A172 (cell line): ENCODE measurements at places on chromosomes 16 and 17. TPM values are rescaled to one million over a fixed set of nuclear protein-coding genes. Genes with fewer than 3 reads are reported as not detected.
A peak's percentile ranks its signal among the peaks of the same experiment; 100 is the strongest.

GRCh38 chr17:59397316-59398073 is 66.0 kb downstream of the YPEL2 start:
- no peak for DNase-seq

GRCh38 chr17:2706911-2707510 is 4.6 kb downstream of the CLUH start:
- DNase-seq = no peak

DNA sequence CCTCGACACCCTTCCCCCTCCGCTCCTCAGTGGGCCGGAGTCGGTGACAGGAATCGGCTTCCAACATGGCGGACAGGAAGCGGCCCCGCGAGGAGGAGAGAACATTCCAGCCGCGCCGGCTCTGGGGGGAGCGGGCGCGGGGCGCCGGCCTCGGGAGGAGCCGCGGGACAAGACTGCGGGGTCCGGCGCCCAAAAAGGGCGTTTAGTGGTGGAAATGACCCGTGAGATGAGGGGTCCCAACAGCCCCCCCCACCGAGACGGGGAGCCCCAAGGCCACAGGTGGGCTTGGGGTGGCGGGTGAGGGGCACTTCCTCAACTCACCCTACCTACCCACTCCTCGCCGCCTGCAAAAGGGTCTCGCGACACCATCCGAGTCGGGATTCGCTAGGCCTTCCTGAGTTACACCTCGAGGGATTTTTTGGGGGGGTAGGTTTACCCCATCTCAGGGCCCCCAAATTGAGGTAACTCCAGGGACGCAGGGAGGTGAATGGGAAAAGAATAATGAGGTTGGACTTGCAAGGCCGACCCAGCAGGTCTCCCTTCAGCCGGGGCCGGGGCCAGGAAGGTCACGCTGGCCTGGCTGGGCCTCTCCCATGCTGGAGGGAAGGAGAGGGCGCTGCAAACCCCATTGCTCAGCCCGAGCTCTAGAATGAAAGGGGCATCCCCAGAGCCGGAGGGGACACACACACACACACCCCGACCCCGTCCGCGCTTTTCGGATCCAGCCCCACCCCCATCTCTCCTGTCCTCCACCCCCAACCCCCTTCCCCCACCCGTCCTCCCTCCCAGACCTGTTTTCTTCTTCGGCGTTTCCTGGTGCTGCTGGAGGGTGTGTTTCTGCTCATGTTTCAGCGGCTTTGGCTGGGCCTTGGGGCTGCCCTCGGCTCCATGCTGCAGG is 707 bp downstream of the NUFIP2 start:
- DNase-seq = peak; percentile 47

- DNase-seq = peak; percentile 81
Observed at GRCh38 chr17:19750835-19751234, 2.7 kb upstream of the ALDH3A1 start.

DNA sequence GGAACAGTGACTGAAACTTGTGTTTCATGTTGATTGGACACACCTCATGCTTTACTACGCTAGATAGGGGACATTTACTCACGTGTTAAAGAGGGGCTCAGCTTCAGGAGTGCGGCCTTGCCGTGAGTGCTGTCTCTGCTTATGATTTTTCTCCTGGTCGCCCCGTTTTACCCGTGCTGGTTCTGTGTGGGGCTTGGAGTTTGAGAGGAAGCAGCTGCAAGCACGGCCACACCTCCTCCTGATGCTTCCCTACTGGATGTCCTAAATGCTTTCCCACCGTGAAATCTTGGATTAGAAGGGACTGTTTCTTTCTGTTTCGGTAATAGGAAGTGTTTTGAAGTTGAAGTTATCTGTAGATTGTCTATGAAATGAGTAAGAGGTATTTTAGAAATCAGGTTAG is 54.0 kb upstream of the ZNF750 start:
- DNase-seq = no peak

DNA sequence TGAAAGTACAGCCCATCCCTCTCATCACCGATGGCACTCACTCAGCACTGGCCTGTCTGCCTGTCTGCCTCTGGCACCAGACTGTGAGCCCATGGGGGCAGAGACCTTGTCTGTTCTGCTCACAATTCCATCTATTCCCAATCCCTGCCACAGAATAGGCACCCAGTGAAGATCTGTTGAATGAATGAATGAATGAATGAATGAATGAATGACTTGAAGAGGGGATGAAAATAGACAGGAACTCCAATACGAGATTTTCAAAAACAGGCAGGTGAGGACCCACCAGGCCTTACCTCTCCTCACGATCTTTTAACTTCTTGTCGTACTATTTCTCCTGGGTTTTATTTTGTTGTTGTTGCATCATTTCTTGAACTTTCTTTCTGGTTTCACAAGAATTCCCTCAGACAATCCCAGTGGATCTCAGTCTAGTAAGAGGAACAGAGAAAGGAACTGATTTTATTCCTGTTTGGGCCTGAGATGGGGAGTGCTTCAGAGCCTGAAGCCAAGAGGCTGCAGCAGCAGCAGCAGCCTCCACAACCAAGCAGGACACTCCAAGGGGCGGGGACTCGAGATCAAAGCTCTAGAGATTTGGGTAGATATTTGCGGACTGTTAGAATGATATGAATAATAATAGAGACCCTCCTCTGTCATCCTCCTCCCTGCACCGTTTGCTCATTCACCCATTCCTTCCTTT is 17.7 kb downstream of the KRT9 start:
- DNase-seq = no peak

The GFAP gene
- total RNA-seq = not detected in 2 replicates

- DNase-seq = peak; percentile 90
Observed at GRCh38 chr16:72876221-72876620, 171.7 kb downstream of the ZFHX3 start.

DNA sequence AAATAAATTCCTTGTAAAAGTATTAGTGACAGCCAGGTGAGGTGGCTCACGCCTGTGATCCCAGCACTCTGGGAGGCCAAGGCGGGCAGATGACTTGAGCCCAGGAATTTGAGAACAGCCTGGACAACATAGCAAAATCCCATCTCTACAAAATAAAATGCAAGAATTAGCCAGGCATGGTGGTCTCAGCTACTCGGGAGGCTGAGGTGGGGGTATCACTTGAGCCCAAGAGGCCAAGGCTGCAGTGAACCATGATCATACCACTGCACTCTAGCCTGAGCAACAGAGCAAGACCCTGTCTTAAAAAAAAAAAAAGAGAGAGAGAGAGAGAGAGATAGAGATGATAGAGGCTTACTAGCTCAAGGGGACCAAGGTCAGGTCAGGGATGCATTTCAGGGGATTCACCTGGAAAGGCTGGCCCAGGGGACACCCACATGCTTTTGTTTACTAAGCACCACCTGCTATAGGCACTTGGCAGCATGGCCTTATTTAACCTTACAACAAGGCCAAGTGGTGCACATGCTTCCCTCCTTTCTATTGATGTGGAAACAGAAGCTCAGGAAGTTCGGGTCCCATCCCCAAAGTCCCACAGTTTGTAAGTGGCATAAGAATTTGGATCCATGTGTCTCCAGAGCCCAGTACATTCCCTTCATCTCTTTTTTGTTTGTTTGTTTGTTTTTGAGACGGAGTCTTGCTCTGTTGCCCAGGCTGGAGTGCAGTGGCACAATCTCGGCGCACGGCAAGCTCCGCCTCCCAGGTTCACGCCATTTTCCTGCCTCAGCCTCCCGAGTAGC is 12.4 kb upstream of the SRCIN1 start:
- DNase-seq = no peak

DNA sequence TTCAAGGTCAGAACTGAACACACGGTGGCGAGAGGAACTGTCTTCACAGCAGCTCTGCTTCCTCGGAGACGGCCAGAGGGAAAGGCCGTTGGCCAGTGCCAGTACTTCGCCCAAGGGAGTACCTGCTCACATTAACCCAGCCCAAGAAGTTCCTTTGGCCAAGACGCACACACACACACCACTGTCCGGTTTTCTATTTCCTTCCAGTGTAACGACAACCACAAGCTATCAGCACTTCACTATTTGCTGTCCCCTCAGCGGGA is 744 bp upstream of the GGNBP2 start:
- DNase-seq = no peak

- DNase-seq = no peak
Observed at GRCh38 chr17:39737760-39738567, at the start of gene GRB7. Gene GRB7 (plus strand): TSS chr17:39737938. CDS start chr17:39742302, 4,364 bp downstream.

- peak; percentile 100 for DNase-seq
Observed at GRCh38 chr17:50062293-50063243, 6.7 kb downstream of the ITGA3 start.

- DNase-seq = no peak
Observed at GRCh38 chr16:75462806-75463205, 1.7 kb downstream of the TMEM170A start.

DNA sequence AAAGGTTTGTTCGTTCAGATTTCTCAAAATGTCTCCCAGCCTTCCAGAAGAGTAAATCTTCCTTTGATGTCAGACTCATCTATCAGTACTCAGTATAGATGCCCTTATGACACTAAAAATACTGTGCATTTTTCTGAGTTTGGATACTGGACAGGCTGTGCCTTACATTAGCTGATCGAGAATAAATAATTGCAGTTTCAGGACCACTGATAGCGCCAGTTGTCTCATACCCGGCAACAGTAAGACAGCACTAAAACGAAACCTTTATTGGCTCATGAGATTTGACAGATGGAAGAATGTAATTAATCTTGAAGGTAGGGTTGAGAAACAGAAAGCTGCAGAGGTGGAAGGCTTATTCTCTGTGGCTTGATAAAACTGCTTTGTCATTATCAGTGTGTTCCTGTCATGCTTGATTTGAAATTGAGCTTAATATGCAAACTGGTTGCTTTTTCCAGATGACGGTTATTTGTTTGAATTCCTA is 1.2 kb downstream of the ATP6V0A1 start:
- DNase-seq = peak; percentile 75

GRCh38 chr16:84836234-84836647 is 16.5 kb downstream of the CRISPLD2 start:
- DNase-seq = peak; percentile 98

The PRCD gene
- not detected in 2 replicates for total RNA-seq

The RASL10B gene
- 0.69 and 0.98 TPM in 2 replicates for total RNA-seq

DNA sequence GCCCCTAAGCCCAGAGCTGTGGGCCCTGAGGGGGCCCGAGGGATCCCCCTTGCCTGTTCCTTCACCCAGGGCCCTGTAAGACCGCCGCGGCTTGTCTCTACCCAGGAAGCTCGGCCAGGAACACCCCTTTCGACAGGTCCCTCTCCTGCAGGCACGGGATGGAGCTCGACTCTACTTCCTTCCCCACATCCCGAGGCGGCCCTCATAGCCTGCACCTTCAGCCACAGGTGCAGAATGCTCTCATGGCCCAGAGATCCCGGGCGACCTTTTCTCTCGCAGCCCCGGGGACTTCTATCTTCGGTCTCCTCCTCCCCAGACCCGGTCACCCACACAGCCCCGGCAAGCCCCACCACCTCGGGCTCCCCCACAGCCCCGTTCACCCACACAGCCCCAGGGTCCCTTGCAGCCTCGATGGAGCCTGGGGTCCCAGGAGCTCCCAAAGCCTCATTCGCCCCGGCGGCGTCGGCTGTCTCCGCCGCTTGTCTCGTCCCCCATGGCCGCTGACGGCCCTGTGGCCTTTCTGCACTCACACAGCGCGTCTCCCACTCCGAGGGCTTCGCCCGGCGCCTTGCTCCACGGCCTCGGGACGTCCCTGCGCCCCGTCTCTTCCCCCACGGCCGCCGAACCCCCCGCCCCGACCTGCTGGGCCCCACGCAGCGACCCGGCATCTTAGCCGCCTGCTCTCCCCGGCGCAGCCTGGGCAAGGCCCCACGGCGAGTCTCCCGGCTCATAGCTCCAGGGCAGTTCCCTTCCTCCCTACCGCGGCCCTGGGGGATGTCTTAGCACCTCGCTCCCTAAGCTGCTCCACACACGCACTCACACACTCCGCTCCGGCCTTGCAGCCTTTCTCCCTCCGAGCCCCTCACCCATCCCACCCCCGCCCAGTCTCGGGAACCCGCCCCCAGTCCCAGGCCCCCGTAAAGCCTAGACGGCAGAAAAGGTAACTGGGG is 650 bp downstream of the KIAA0753 start:
- DNase-seq = peak; percentile 21

The HBZ gene
- total RNA-seq = not detected in 2 replicates

GRCh38 chr17:9006175-9006767 is 15.0 kb upstream of the NTN1 start:
- DNase-seq = no peak

DNA sequence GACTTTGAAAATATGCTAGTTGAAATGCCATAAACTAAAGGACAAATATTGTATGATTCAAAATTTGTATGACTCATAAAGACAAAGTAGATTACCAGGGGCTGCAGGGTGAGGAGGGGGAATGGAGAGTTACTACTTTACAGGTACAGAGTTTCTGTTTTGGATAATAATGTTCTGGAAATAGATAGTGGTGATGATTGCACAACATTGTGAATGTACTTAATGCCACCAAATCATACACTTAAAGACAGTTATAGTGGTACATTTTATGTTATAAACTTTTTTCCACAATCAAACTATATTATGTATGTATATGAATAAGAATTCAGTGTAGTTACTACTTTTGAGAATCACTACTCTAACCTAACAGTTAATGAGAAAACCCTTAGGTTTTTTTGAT is 368.1 kb downstream of the ZFHX3 start:
- no peak for DNase-seq

- peak; percentile 93 for DNase-seq
Observed at GRCh38 chr17:39740357-39741111, 2.8 kb downstream of the GRB7 start.

DNA sequence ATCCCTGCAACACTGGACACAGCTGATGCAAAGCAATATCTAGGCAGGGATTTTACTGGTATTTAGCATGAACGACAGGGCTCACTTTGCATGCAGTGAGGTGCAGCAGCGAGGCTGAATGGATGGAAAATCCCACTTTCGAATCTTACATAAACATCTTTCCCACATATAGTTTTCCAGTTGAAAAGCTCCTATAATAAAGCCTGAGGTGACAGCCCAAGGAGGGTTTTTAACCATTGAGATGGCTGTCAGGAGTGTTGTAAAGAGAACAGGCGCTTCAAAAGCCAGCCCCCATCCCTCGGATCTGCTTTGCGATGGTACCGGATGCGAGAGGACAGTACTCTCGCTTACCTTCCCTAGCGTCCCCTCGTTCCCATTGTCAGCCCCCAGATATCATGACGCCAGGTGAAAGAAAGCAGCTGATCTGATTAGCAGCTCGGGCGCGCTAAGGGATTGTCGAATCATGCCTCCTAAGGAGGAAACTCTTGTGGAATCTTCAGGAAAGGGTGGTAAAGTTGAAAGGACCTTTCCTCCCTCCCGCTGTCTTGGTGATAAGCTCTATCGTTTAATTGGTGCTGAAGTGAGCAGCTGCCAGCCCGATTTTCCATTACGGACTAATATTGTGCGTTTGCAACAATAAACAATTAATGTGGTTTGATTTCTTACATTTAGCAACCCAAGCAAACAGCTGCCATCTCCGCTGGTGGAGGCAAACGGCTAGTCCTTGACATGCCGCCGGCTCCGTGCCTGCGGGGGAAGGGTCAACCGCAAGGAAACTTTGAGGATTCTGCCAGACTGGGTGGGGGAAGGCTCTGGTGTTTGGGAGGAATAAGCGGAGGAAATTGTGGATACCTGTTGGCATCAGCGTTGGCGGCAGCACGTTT is 1.8 kb downstream of the CDH8 start:
- no peak for DNase-seq

GRCh38 chr16:28063591-28064061 is at the start of gene GSG1L:
Gene GSG1L (minus strand): TSS chr16:28063714. CDS start chr16:28063424, 290 bp downstream.
- no peak for DNase-seq
